ENCODE measurements at places on chromosomes 2 and 18.

- DNase-seq: peak; percentile 45
These were observed 502.2 kb downstream of the NRXN1 start for GRCh38 chr2:50529600-50530218.

DNA sequence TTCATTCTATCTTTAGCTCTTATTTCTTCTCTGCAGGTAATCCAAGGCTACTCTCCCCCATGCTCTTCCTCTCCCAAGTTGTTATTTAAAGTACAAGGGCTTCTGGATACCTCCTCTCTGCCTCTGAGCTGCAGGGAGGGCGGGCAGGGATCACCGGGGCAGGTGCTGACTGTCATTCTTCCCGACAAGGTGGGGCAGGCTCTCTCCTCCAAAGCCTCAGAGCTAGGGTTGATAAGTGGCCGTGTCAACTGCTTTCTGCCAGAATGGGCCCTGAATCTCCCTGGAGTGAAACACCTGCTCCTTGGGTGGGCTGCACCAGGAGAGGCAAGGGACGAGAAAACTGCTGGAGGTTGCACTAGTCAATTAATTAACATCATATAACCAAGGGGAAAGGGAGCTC is 250.3 kb downstream of the SLC4A3 start:
- no peak for DNase-seq

- DNase-seq: peak; percentile 14
These were observed 110.0 kb downstream of the TCF4 start for GRCh38 chr18:55477860-55478581.

DNA sequence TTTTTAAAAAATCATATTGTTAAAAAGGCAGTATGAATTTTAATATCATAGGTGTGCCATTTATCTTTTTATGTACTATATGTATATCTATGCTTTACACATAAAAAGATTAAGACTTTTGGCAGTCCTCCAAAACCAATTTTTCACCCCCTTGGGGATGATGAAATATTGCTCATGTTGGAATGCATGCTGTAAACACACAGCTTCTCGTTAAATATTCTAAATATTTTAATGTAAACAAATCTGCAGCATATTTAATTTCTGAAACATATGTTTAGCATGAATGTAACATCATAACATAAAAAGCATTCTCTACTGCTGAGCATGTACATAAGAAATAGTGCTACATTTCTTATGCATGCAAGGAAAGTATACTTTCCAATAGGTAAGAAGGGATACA is 484.3 kb upstream of the LRATD1 start:
- no peak for DNase-seq

DNA sequence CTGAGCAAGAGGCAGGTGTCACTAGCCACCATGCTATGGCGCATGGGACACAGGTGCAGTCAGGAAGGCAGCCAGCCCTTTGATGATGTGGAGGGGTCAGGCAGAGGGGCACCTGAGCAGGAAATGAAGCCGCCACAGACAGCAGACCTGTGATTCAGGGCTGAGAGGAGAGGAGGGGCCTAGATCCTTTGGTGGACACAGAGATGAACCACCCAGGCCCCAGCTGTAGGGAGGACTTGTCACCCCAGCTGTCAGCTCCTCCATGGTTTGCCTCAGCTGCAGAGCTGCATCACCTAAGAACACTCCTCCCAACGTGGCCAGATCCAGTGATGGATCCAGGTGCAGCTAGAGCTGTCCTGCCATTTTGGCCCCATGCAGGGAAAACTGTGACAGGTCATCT is 11.6 kb downstream of the ASB18 start:
- DNase-seq: no peak

DNA sequence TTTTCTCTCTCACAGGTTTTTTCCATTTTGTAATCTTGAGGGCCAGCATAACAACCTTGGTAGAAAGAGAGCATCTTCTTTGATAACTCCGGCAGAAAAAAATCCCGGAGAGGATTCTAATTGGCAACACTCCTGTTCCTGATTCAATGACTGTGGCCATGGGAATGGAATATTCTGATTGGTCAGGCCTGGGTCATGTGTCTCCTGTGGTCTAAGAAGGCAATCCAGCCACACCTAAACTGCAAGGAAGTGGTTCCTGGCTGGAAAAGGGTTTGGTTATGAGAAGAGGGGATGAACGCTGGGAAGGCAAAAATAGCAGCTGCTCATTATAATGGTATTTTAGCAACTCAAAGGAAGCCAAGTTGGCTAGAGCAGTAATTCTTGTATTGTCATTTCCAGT is 24.8 kb upstream of the ZNF638 start:
- no peak for DNase-seq

DNA sequence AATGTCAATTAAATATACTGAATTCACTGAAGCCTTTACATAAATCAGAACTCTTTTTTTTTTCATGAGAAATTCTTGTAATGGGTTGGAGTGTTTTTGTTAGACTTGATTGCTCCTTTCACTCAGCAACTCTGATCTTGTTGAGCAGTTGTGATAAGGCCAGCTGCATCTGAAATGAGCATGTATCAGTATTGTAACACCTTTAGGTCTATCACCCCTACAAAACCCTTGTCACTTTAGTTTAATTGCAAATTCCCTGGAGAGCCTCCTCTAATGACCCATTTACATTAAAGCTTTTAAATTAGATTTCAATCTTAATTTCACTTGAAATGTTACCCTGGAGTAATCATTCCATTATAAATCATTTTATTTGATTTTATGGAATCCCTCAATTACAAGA is 346.8 kb upstream of the TCF4 start:
- DNase-seq: no peak

DNA sequence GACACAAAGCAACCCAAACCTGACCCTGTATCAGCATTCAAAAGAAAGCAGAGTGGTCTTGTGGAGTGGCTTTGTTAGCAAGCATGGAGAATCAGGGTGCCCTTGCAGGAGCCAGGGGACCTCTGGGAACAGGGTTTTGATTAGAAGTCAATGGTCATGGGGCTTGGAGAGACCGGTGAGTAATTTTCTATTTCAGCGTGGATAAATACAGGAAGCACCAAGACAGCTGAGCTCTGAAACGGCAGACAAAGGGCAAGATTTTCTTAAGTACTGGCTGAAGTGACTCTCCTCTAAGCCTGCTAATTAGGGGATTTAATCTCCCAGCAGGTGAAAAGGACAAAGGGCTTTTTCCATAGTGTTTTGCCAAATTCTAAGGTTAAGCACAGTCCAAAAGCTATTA is 78.0 kb upstream of the GAREM1 start:
- no peak for DNase-seq

DNA sequence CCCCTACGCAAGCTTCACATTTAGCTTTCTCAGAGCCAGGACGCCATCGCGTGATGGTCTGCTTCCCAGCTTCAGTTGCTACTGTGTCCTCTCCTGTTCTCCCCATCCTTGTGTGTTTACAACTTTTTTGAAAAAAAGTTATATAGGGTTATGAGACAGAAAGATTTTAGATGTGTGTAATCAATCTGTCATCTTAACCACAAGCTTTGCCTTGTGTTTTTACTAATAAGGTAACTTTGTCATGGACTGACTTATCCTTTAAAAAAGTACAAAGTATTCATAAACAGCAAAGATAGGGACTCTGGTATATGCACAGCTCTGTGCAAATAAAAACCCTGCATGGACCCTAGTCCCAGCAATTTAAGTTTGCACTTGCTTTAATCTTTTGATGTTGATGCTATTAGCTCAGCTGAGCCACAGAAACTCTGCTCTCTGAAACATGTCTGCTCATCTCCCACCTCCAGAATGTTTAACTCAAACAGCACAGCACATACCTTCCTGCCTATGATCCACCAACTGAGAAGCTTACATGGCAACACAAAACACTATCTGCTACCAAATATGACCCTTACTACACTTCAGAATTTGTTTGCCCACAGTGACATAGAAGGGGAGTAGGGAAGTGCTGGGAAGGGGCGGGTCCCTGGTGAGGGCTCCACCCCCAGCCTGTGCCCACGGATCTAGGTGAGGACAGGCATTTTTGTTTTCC is 42.7 kb downstream of the SAP130 start:
- no peak for DNase-seq

DNA sequence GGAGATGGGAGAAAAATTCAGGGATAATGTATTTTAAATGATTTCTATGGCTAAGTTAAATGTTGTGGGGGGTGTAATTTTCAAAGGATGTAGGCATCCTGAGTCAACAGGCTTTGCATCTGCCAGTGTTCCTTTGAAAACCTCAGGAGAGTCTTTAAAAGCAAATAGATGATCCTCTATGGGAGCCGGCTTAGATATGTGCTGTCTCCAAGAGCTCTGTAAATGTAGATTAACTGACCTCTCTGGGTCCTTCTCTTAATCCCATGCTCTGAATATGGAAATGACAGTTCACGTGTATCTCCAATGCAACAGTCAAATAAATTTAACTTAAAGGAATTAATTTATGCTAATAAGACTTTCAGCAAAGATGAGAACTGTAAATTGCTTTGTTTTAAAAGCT is 292.7 kb downstream of the ERBB4 start:
- DNase-seq: no peak

DNA sequence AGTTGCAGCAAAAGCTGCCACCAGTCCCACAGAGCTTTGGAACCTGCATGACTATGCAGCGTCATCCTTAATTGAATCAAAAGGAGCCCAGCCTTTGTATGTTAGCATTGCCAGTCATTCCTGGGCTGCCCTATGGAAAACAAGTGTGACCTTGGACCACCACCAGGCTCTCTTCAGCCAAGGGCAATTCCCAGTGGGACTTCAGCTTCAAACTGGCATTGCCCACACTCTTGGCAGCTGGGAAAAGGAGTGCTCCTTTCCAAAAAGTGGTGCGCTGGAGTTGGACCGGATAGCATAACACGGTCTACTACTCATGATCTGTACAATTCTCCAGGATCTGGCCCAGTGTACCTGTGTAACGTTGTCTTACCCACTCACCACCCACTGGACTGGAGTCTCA is 259.5 kb downstream of the MREG start:
- no peak for DNase-seq

- peak; percentile 20 for DNase-seq
These were observed 26.7 kb downstream of the POLR1A start for GRCh38 chr2:86078774-86079545.

- no peak for DNase-seq
These were observed 74.5 kb upstream of the B3GNT7 start for GRCh38 chr2:231321021-231321420.

GRCh38 chr2:154143105-154143504 is 271.4 kb downstream of the GALNT13 start:
- DNase-seq: no peak

- peak; percentile 18 for DNase-seq
These were observed 400.5 kb upstream of the TCF4 start for GRCh38 chr18:55988537-55988936.

- DNase-seq: peak; percentile 55
These were observed at the start of gene CYBRD1 for GRCh38 chr2:171522052-171522787. CYBRD1 (plus strand) TSS chr2:171522474; CDS start chr2:171522546, 72 bp downstream.

GRCh38 chr2:157326698-157327097 is 1.1 kb upstream of the ERMN start:
- no peak for DNase-seq

- no peak for DNase-seq
These were observed 155.9 kb upstream of the MAP3K20 start for GRCh38 chr2:172919732-172920131.

DNA sequence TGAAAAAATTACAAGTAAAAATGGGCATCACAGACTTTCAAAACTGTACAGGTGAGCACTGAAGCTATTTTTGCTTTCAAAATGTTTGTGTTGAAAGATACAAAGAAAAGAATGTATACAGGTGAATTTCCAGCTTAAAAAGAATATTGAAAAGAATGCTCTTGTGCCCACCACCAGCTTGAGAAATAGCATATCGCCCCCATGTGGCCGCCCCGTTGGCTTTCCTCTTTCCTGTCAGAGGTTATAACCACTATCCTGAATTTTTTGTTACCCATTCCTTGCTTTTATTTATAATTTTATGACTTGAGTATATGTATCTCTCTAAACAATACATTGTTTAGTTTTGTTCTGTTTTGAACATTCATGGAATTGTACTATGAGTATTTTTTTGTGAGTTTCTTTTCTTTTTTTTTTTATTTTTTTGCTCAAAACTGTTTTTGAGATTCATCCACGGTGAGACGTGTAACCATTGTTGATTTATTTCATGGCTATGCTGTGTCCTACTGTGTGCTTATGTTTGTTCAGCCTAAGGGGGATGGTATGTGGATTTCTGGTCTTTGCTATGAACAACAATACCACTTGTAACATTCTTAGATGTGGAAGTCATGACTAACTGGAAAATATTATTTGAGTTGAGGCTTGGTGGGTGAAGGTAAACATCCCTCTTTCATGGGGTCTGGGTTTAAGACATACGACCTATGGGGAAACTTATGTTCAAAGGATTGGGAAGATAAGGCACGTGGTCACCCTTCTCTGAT is 11.6 kb downstream of the TRPM8 start:
- DNase-seq: no peak

- DNase-seq: no peak
These were observed at the start of gene ADGRF3 for GRCh38 chr2:26346454-26347053. ADGRF3 (minus strand) TSS chr2:26346789; CDS start chr2:26346234, 555 bp downstream.

DNA sequence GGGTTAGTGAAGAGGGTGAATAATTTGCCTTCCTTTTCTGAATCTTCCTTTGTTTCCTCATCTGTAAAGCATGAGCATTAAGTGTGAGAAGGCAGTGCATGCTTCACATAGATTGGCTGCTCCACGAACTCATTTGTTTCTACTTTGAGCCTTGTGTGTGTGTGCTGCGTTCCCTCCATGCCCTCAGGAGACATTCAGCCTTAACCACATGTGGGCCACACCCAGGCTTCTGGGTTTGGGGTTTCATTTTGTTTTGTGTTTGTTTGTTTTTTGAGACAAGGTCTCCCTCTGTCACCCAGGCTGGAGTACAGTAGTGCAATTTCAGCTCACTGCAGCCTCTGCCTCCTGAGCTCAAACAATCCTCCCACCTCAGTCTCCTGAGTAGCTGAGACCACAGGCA is 843.3 kb downstream of the GALR1 start:
- no peak for DNase-seq

DNA sequence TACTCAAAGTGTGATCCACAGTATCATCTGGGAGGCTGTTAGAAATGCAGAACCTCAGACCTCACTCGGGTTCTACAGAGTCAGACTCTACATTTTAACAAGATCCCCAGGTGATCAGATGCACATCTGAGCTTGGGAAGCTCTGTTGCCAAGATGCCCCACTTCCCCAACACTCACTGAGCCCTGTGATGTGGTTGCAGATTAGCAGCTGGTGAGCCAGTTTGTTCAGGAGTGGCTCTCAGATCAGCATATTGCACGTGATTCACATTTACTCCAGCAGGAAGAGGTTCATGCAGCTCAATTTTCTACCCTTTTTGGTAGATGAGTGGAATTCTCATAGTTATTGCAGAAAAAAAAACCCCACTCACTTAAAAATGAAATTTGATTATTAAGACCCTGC is 96.4 kb downstream of the VIT start:
- no peak for DNase-seq

GRCh38 chr2:33791625-33792024 is 192.5 kb upstream of the FAM98A start:
- no peak for DNase-seq

- no peak for DNase-seq
These were observed 49.5 kb downstream of the PLEKHB2 start for GRCh38 chr2:131154647-131155046.

GRCh38 chr18:79367480-79367879 is 28.2 kb upstream of the NFATC1 start:
- DNase-seq: no peak

All from left kidney (tissue), 8 donors.